Activated CD4-positive, alpha-beta T cell treated with anti-CD3 and anti-CD28 coated beads for 48 hours (primary cell): ENCODE measurements at places on chromosomes 7 and 10.

GRCh38 chr7:27134392-27134791, 3.8 kb upstream of the HOXA4 start:
- no peak for DNase-seq

DNA sequence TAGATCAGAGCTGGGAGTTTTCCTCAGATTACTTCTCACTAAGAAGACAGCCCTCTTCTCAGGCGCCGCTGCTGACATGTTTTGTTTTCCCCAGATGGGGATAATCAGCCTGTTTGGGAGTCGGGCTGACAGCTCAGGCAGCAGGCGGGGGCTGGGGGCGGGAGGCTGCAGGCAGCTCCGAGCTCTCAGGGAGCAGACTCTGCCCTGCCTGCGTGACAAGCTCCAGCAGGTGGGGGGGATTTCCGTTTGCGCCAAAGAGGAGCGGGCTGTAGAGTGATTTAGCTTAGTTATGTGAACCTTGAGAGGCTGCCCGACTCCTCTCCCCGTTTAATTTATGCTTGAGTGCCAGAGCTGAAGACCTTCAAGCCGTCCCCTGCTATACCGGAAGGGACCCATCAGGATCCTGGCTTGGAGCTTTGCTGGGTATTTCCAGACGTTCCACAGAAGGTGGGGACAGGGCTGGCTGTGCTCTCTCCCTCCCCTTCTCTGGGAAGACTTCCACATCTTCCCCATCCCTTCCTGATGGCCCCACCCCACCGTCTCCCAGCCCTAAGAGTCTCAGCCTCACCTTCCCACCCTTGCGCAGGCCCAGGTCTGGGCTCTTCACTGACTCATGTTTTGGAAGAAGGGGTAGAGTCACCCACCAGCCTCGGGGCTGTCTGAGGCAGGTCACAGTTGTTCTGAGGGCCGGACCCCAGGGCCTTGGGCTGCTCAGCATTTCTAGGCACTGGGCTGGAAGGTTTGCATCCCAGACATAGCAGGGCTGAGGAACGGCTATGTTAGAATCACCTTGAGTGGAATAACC, 24.7 kb upstream of the ADCYAP1R1 start:
- DNase-seq, result peak; percentile 6

DNA sequence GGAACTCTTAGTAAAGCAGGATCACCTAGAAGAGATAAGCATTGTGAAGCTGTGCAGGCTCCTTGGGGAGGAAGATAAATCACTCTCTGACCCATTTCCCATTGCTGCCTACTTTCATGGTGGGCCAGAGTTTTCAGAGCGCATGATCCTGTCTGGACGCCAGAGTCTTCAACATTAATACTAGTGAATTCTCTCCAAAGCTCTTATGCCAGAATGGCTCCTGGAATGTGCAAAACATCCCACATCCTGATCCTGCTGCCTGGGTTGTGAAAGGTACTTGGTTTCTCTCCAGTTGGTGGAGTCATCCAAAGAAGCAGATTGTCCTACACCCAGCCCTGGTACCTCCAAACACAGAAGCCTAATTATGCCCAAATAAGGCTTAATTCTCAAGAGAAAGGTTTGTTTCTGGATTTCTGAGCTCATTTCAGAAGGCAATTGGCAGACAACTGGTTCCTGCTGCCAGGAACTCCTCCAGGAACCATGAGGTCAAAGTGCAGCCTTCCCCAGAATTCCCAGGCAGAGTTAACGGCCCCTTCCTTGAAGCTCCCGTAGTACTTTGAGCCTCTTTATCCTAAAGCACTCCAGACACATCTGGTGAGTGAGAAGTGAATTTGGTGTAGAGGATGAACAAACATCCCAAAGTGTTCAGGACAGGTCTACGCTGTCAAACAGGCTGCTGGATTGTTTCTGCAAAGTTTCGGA, 495.2 kb downstream of the PLXNA4 start:
- no peak for DNase-seq

DNA sequence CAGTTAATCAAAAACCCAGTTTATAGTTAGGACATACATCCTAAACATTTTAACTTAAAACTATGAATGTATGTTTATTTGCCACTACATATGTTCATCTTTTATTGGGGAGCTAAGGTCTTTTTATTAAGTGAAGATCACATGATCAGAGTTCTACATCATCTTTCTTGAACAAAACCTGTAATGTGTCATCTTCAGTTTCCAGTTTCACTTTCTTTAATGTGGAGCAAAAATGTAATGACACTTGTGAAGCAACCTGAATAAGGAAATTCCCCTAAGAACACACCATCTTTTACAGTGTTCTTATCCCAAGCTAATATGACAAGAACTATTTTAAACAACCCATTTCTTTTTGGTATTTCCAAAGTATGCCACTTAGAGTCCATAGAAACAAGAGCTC, 166.7 kb upstream of the BET1 start:
- no peak for DNase-seq

- no peak for DNase-seq
Observed at GRCh38 chr10:20142311-20142710, 326.1 kb downstream of the PLXDC2 start.

DNA sequence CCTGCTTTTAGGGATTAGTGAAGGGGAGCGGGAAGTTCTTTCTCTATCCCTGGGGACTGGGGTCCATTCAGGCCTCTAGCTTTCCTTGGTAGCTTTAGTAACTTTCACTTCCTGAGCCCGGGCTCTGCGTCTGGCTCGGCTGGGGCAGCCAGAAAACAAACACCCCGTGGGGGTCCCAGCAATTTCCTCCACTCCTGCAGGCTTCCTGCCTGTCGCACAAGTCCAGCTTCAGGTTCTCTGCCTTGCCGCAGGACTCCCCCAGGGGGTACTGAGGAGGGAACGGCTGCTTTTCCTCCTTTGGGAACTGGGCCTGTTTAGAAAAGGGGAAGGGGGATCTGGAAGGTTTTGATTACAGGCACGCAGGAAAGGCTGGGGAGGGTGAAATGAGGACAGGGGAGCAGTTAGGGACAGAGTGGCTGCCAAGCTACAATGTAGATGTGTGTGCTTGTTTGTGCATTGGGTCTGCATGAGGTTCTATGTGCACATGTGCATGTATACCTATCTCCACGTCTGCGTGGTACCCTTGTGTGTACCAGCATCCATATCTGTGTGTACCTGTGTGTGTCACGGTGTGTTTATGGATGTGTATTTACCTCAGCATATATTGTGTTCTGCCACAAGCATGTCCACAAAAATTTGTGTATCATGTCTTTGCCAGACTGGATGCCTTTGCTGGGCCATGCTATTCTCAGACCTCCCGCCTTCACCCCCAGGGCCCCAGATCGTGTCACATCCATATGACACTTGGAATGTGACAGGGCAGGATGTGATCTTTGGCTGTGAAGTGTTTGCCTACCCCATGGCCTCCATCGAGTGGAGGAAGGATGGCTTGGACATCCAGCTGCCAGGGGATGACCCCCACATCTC, 2.0 kb downstream of the KAZALD1 start:
- DNase-seq, result no peak

DNA sequence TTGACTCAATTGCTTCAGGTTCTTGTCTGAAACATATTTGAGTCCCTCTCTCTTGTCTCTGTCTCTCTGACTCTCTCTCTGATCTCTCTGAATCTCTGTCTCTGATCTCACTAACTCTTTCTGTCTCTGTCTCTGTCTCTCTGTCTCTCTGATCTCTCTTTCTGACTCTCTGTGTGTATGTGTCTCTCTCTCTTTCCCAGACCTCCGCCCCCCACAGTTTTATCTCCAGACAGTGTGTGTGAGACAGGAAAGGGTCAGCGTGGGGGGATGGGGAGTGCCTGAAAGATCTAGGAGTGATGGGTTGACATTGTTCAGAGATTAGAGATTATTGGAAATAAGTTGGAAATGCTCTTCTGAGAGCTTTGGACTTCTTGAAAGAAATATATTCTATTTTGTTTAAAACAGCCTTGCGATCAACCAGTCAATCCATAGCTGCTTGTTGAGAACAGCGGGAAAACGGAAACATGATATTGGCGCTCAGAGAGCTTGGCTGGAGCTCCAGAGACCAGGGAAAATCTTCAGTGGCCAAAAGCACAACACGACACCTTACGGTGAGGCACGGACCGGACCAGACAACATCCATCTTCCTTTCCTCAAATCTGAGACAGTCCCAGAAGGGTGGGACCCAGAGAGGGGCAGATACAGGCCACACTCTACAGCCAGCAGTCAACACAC, 35.5 kb downstream of the CALML3 start:
- no peak for DNase-seq
